Stimulated activated CD8-positive, alpha-beta memory T cell treated with anti-CD3 and anti-CD28 coated beads, Interleukin-4, amount 100 ng/mL, for 1 hour (primary cell): ENCODE measurements at places on chromosomes 1 and 21.

DNA sequence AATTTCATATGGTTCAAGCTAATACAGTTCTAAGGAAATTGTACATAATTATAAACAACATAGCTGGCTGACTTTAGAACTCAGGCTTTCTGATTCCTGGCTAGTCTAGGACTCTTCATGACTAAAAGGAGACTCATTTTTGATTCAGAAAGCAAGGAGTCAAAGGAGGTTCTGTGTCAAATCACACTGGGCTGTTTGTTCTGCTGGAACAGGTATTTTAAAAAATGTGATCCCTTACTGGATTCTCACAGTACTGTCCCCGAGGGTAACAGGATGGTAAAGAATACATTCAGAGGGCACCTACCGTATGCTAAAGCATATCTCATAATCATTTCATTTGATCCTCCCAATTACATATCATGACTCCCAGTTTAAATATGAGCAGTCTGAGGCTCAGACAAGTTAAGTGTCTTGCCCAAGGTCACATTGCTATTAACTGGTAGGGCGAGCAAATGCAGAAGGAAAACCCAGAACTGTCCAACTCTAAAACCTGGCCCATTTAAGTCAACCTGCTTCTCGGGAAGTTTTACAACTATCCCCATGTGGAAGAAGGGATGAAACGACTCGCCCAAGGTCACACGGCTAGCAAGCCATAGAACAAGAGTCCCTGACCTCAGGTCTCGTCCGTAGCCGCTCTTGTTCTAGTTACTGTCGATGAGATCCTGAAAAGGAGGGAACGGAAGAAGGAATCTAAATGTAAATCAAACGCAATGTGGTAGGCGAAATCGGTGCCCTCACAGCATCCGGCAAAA, 675 bp downstream of the MYSM1 start:
- DNase-seq, result no peak

GRCh38 chr1:22206551-22207125, 63.7 kb upstream of the WNT4 start:
- DNase-seq, result no peak

GRCh38 chr1:156198831-156199349, 5.0 kb downstream of the SLC25A44 start:
- no peak for DNase-seq

GRCh38 chr1:244989813-244990212, 125.5 kb upstream of the HNRNPU start:
- DNase-seq, result no peak

- DNase-seq, result no peak
Measured at GRCh38 chr1:90721210-90722194, 4.4 kb upstream of the BARHL2 start.

DNA sequence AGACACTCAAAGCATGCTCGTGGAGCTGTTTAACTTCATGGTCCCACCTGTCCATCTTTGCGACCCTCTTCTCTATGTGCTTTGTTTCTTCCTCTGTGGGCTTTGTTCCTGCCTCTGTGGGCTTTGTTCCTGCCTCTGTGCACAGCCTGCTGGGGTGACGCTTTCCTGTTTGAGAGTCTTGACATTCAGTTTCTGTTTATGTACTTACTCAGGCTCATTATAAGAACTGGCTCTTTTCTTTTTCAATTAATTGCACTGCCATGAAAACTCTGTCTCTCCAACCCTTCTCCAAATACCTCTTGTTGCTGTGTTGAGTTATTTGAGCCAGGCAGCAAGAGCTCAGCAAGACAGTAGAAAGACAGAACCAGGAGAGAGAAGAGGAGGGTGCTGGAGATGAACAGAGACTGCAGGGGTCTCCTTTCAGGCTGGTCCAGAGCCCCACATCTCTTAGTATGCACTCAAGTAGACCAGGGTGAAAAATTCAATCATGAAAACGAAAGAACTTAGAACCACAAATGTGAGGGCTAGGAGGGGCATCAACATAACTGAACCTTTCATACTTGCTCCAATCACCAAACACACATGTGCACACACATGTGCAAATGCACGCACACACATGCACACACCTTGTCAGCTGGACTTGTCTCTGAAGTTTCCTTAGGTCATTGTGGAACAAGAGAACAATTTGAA, 88.3 kb upstream of the SGIP1 start:
- DNase-seq, result peak; percentile 17

DNA sequence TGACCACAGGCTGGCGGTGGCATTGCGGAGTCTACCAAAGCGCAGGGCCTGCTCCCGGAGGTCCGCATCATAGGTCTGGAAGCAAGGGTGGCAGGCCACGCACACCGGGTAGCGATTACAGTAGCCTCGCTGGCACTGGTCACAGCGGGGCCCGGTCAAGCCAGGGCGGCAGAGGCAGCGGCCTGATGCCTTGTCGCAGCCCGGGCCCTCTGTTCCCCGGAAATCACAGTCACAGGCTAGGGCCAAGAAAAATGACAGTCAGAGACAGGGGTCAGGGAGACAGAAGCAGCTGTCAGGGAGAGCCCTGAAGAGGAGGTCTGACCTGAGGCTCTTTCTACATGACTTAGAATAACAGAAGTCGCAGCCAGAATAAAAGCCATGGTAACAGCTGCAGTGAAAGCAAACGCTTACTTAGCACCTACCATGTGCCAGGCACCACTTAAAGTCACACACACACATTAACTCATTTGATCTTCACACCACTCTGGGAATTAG, 26.4 kb downstream of the LAMB3 start:
- DNase-seq, result no peak

- DNase-seq, result no peak
Measured at GRCh38 chr1:21749859-21750468, 33.0 kb downstream of the USP48 start.

DNA sequence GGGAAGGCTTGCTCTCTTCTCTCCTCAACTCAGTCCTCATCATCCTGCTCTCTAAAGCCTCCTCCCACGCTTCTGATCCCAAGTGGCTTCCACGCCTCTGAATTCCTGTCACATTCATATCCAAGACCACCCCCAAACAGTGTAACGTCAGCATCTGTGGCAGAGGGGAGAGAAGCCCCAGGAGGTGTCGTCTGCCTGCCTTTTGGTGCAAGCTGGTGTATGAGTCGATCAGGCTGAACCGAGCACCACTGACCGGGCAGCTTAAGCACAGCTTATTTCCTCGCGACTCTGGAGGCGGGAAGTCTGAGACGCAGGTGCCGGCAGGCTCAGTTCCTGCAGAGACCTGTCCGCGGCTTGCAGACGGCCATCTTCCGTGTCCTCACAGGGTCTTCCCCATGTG, 123.8 kb upstream of the RAB4A start:
- DNase-seq, result no peak

GRCh38 chr1:52237430-52237829, 95.5 kb downstream of the ZFYVE9 start:
- DNase-seq, result no peak

GRCh38 chr1:174123843-174124242, 35.5 kb upstream of the RABGAP1L start:
- DNase-seq, result no peak

DNA sequence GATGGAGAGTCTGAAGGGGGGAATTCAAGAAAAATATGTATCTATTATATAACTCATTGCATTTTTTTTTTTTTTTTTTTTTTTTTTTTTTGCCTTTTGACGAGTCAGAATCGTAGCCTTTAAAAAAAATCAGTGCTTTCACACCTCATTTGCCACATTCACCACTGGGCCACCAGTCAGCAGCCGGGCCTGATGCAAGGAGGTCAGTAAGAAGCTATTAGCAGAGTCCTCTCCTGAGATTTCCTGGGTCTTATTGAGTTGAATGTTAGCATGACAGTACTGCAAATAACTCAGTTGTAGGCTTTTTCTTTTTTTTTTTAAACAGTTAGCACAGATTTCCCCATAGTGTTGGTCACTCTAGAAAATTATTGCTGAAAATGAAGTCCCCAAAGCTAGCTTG, 139.8 kb downstream of the SPATA17 start:
- no peak for DNase-seq

GRCh38 chr1:154440036-154440804, 35.1 kb downstream of the IL6R start:
- DNase-seq, result no peak

DNA sequence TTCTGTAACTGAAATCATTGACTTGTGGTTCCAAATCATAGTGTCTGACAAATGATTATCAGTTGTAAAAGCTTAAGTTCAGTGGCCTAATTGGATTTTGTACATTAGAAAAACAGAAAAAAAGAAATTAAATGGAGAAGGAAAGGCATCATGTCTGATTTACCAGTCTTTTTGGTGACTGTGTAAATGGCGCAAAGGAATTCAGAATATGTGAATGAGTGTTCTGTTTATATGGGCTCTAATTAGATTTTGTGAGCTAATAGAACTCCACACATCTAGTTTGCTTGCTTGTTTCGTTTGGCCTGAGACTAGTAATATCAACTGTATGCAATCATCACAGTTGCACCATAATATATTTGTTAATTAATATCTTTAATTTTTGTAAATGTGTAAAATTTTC, 151.7 kb downstream of the PLA2G4A start:
- DNase-seq, result no peak

GRCh38 chr1:74571891-74572290, 59.5 kb upstream of the LRRC53 start:
- DNase-seq, result no peak
